ENCODE measurements at places on chromosomes 2 and 18. TPM values are rescaled to one million over a fixed set of nuclear protein-coding genes. Genes with fewer than 3 reads are reported as not detected.

Gene CDH20
- total RNA-seq: not detected

Gene GPR45
- not detected for total RNA-seq

Gene LAMA1
- 7.2 TPM for total RNA-seq

Gene NOP58
- 186 TPM for total RNA-seq

Gene CFC1
- total RNA-seq: not detected

Gene ADNP2
- 17.9 TPM for total RNA-seq

DNA sequence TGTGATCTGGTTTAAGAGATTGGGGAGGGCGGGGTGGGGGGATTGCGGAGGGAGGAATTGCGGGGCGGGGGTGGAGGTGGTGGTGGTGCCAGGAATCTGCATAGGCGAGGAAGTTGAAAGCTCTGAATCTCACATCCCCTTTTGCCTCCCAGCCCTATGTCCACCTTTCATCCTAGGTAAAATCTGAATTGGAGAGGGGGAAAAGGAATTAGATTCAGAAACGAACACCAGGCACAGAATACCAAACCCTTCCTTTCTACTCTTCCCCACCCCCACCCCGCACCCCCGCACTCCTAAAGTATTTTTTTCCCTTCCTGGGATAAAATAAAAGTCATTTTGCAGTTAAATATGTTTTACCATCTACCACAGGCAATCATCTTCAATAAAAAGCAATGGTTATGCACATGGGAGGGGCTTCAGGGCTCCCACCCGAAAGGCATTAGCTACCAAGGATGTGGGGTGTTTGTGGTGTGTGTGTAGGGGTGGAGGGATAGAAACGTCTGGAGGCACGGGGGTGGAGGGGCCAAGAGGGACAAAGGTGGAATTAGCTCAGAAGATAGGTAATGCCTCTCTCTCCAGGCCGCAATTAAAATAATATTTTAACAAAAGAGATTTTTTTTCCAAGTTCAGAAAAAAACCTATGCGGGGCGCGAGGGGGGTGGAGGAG lies 1.8 kb downstream of the IGFBP5 start:
- DNase-seq: no peak

DNA sequence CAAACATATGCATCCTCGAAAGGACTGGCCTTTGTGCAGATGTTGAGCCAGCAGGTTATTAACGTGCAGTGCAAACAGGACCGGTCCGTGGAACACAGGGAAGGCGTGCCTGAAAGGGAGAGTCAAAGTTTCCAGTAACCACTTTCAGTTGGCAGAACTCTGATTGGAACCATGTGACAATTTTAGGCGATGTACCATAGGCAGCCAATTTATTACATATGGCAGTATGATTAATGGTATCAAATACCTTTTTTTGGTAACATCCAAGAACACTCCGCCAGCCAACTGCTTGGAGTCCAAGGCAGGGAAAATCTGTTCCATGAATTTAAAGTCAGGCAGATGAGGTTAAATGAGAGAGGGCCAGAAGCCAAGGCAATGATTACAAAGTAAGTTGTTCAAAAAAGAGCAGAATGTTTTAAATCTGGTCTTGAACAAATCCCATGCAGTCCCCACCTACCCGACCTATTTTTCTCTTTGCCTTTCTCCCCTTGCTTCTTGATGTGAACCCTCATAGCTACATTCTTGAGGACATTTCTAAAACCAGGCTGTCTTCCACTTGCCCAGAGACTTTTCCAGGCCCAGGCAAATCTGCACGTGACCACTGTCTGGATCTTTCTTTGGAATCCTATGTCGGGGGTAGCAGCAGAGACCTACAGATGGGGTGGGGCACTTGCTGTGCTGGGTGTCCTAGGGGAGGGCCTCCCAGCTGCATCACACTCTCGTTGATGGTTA lies 351.7 kb downstream of the HRH4 start:
- DNase-seq: no peak

- DNase-seq: no peak
Measured at GRCh38 chr2:168224346-168224745, 23.0 kb downstream of the STK39 start.

- DNase-seq: no peak
Measured at GRCh38 chr2:80363330-80363729, 58.8 kb upstream of the LRRTM1 start.

DNA sequence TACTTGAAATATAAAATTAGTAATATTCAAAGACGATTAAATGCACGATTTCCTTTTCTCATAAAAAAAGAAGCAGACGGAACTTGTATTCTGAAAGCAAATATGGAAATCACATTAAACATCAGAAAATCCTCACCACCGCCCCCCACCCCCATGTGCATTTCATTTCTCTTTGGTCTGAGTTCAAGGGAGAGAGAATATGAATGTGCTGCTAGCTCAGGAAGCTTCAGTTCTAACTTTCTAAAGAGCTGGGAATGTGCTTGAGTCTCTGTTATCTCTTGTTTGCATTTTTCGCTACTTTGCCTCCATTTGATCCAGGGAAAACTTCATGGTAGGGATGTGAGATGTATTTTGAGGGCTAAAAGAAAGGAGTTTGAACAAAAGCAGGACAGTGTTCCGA lies 143.6 kb downstream of the NEDD4L start:
- DNase-seq: no peak

- DNase-seq: peak; percentile 15
Measured at GRCh38 chr2:37005118-37005868, 39.0 kb upstream of the STRN start.

GRCh38 chr2:85605406-85606115 lies 3.1 kb upstream of the TMEM150A start:
- peak; percentile 67 for DNase-seq

DNA sequence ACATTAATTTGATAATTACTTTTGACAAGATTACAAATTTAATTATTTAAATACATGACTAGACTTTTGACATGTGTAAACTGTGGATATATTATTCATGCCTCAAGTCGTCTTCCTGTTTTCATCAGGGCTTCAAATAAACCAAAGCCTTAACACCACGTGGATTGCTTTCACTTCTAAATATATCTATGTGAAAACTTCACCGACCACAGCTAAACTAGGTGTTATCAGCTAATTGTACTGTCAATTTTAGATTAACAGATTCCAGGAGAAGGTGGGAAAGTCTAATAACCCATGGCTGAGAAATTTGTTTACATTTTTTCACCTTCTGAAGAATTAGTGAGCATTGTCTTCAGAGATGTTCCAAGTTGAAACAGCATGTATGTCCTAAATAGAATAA lies 494.7 kb upstream of the FAM98A start:
- DNase-seq: no peak

GRCh38 chr2:181461056-181461997 lies 4.1 kb downstream of the ITGA4 start:
- no peak for DNase-seq

DNA sequence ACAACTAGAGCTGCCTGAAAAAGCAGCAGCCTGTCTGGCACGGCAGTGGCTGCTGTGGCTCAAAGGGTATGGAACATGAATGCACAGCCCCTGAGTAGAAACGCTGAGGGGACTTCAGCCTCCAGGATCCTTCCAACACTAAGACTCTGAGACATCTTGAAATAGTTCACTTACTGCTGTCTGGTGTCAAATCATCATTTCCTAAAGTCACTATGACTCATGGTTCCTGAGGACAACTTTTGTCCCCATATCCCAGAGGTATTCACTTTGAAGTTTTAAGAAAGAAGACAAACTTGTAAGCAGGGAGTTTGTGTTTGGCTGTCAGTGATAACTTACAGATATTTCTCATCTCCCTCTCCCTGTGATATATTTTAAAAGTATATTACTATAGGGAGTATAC lies 33.3 kb upstream of the NEB start:
- peak; percentile 13 for DNase-seq

GRCh38 chr2:195318440-195319111 lies 338.4 kb upstream of the SLC39A10 start:
- DNase-seq: peak; percentile 61

DNA sequence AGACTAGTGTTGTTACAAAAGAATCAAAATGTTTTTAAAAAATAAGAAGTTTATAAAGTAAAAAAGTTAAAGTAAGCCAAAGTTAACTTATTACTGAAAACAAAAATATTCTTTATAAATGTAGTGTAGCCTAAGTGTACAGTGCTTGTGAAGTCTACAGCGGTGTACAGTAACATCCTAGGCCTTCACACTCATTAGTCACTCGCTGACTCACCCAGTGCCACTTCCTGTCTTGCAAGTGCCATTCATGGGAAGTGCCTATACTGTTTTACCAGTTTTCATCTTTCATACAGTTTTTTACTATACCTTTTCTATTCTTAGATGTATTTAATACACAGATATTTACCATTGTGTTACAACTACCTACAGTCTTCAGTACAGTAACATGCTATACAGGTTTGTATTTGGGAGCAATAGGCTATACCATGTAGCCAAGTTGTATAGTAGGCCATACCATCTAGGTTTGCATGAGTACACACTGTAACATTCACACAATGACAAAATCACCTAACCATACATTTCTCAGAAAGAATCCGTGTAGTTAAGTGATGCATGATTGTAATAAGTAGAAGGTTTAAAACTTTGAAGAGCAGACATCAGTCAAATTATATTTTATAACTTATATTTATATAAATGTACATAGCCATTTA lies 13.4 kb downstream of the SERPINB7 start:
- DNase-seq: peak; percentile 88

GRCh38 chr2:137525641-137526190 lies 438.6 kb upstream of the HNMT start:
- no peak for DNase-seq
